ENCODE measurements at places on chromosomes 3 and 15. TPM values are rescaled to one million over a fixed set of nuclear protein-coding genes. Genes with fewer than 3 reads are reported as not detected.

Gene ATP2C1
- 57.4 TPM for polyA plus RNA-seq

Gene CLDN18
- 0.28 TPM for polyA plus RNA-seq

Gene TERC
- polyA plus RNA-seq: 1.3 TPM

Gene MELTF
- polyA plus RNA-seq: 9.4 TPM

Gene KNG1
- polyA plus RNA-seq: not detected

Gene CHRM5
- polyA plus RNA-seq: not detected

Gene SLC15A2
- polyA plus RNA-seq: 0.98 TPM

Gene CHST13
- not detected for polyA plus RNA-seq

Gene PROS1
- polyA plus RNA-seq: 0.04 TPM

Gene GADL1
- polyA plus RNA-seq: not detected

Gene SLC38A3
- not detected for polyA plus RNA-seq

Gene CD200
- 34.4 TPM for polyA plus RNA-seq

Measured in GM12878 (cell line).